Cerebellar nuclear complex (tissue), 1 donor: ENCODE measurements at places on chromosomes 3 and 15.

DNA sequence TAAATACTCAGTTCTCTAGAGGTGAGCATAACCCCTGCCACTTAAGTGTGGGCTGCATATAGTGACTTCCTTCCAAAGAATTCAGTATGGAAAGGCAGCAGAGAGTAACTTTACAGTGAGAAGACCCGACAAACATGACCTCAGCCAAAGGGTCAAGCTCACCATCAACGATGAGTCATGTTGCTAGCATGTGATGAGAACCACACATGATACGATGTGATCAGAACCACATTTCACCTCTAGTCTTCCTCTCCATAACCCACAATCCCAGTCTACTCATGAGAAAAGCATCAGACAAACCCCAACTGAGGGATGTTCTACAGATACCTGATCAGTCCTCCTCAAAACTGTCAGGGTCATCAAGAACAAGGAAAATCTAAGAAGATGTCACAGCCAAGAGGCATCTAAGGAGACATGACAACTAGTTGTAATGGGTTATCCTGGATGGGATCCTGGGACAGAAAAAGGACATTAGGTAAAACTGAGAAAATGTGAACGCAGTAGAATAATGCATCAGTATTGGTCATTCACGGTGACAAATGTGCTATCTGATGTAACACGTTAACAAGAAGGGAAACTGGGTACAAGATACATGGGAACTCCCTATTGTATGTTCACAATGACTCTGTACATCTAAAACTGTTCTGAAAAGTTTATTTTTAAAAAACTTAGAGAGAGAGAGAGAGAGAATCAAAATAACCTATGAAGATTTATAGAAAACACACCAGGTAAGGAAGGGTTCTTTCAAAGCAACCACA, 28.3 kb downstream of the SEC61A1 start:
- DNase-seq, result no peak

DNA sequence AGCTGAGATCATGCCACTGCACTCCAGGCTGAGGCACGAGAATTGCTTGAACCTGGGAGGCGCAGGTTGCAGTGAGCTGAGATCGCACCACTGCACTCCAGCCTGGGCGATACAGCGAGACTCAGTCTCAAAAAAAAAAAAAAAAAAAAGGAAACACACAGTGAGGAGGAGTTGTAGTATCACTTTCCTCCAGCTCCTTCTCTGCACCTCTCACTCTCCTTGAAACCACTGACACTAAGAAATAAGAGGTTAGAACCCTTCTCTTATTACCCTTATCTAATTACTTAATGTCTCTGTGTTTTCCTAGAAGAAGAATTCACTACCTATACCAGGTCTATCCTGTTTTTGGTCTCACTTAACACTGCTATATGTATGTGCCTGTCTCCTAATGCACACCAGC, 31.7 kb downstream of the RAB27A start:
- DNase-seq, result no peak

DNA sequence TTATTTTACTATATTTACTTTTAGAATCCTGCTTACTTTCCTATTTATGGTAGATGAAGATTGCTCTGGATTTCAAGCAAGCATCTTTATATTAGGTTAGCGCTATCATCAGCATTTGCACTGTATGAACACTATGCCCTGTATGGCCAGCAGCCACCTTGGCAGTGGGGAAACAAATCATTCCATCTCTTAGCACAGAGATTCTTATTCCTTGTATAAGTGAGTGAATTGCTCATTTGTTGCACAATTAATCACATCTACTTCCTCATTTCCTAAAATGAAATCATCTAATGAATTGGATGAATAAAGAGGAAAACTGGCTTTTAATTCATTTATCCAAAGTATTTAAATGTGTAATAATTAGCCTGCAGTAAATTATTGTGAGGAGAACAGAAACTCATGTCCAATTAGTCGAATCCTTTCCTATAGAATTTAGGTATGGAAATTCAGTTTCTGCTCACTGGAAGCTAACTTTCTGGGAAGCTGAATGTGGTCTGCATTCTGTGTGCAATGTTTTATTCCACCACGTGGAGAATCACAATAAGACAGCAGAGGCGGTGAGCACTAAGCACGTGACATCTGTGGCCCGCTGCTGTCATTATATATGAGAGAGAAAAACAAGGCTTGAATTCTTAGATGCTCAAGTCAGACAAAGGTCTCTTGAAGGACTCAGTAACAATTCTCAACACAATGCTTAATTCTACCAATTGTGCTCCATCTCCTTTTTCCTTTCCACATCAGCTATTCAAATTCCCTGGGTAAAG, 93.4 kb downstream of the PEX5L start:
- no peak for DNase-seq

DNA sequence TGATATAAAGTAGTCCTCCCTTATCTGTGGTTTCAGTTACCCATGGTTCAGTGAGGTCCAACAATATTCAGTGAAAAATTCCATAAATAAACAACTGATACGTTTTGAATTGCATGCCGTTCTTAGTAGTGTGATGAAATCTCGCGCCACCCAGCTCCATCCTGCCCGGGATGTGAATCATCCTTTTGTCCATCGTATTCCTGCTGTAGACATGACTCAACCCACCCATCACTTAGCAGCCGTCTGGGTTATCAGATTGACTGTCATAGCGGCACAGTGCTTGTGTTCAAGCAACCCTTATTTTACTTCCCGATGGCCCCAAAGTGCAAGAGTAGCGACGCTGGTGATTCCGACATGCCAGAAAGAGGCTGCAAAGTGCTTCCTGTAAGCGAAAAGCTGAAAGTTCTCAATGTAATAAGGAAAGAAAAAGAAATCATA, 48.0 kb upstream of the MEX3B start:
- DNase-seq, result no peak

- no peak for DNase-seq
Measured at GRCh38 chr15:70492240-70493177, 270.8 kb downstream of the UACA start.

GRCh38 chr3:98817547-98818041, 54.5 kb downstream of the ST3GAL6 start:
- no peak for DNase-seq

- DNase-seq, result no peak
Measured at GRCh38 chr3:127625821-127626220, 3.2 kb upstream of the PODXL2 start.
